Epithelial cell of proximal tubule (primary cell): ENCODE measurements at places on chromosomes 3 and 15. TPM values are rescaled to one million over a fixed set of nuclear protein-coding genes. Genes with fewer than 3 reads are reported as not detected.

The SLC22A13 gene
- not detected in 2 replicates for total RNA-seq

The FSIP1 gene
- total RNA-seq, result 1.2 and 1.3 TPM in 2 replicates

The THBS1 gene
- total RNA-seq, result 61.7 and 168 TPM in 2 replicates

The CPLX3 gene
- total RNA-seq, result not detected in 2 replicates

The ARGFX gene
- not detected in 2 replicates for total RNA-seq

The LIPC gene
- 1.1 and 12.9 TPM in 2 replicates for total RNA-seq

The TEX55 gene
- 0.06 TPM in 1 of 2 replicates, not detected in the other for total RNA-seq

The CHCHD6 gene
- total RNA-seq, result 13.8 and 38.2 TPM in 2 replicates
